ENCODE measurements at places on chromosomes 7 and 10.

GRCh38 chr10:130416334-130417150 lies 280.4 kb downstream of the GLRX3 start:
- DNase-seq: no peak

- DNase-seq: no peak
These were observed 79.9 kb upstream of the TMEM196 start for GRCh38 chr7:19853261-19853832.

DNA sequence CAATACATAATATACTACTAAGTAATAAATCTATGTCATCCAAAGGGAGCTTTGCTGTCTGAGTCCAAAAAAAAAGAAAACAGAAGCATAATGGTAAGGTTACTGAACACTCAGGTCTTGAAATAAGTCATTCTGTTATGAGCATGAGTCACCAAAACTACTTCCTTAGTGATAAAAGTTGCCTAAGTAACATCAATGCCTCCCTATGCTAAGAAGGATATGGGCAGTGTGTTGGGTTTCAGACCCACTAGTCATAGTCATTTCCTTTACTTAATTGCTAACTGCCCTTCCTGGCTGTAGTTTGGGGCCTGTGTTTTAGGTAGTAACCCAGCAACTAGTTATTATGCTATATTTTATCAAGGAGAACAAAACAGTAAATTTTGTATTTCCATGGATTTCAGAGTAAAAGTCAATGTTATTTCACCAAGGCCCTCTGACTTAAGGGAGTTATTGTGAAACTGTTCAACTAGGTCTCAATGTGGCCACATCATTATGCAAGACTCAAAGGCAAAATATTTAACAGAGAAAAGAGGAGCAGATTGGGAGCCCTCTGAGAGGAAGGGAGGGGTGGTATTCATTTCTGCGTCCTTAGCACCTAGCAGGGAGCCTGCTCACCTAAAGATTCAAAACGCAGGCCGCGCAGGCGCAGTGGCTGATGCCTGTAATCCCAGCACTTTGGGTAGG lies 11.7 kb upstream of the VIM start:
- DNase-seq: no peak

GRCh38 chr10:26367771-26368170 lies 70.4 kb upstream of the APBB1IP start:
- no peak for DNase-seq

DNA sequence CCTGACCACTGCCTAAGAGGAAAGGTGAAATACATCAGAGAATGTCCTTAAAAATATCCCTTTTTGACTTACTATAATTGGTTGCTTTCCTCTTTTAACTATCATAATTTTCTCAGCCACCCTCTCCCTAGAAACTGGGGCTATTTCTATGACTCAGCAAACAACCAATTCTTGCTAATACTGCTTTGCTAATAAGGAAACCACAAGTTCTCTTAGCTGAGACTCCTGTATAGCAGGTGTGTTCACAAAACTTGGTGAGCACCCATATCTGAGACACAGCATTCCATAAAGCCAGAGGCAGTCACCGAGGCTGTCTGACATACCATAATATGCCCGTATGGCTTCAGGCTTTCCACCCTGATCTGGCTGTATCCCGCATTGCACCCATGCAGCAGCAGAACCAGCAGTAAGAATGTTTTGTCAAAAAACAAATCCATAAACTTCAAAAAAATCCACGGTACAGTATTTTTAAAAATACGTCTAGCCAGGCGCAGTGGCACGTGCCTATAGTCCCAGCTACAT lies 191.7 kb upstream of the C7orf33 start:
- no peak for DNase-seq

Measured in NCI-H2081 (cell line).